Right ventricle myocardium inferior (tissue), 1 donor: ENCODE measurements at places on chromosomes 3 and 15.

GRCh38 chr3:62882676-62883200 is 7.5 kb upstream of the CADPS start:
- no peak for DNase-seq

DNA sequence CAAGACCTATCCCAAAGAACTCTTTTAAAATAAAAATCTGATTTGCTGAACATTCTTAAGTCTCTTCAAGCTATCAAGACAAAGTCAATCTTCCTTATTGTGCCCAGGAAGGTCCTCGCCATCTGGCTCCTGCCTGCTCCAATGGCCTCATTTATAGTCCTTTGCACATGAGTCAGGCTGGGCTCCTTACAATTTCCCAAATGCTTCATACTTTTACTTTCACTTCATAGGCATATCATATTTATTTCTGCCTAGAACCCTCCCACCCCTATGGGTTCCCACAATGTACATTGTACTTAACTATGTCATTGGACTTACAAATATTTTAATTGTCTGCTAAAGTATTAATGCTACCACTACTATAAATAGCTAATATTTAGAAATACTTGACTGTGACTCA is 9.1 kb downstream of the THRB start:
- DNase-seq, result no peak

- DNase-seq, result no peak
Observed at GRCh38 chr3:76495216-76495615, 544.7 kb upstream of the ROBO2 start.

- DNase-seq, result peak; percentile 84
Observed at GRCh38 chr15:88982304-88982945, 69.2 kb upstream of the MFGE8 start.

DNA sequence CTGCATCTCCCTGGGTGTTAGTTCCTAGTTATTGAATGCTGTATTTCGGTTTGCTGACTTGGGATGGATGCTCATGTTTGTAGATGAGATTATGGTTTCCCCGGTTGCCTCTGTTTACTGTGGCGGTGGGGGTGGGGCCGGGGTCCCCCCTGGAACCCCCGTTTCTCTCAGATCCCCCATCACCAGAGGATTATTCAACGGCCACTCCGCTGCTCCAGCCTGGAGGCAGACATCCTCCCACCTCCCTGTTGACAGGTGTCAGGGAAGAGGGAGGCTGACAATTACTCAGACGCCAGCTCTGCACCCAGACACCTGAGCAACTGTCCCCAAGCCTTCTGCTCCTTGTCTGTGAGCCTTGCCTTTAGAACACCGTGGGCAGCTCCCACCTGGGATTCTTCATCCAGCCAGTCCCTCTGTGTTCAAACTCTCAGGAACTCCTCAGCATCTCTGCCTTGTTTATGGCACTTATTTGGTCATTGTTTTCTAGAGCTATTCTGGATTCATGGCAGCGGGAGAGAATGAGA is 95.9 kb upstream of the PRR20G start:
- no peak for DNase-seq

DNA sequence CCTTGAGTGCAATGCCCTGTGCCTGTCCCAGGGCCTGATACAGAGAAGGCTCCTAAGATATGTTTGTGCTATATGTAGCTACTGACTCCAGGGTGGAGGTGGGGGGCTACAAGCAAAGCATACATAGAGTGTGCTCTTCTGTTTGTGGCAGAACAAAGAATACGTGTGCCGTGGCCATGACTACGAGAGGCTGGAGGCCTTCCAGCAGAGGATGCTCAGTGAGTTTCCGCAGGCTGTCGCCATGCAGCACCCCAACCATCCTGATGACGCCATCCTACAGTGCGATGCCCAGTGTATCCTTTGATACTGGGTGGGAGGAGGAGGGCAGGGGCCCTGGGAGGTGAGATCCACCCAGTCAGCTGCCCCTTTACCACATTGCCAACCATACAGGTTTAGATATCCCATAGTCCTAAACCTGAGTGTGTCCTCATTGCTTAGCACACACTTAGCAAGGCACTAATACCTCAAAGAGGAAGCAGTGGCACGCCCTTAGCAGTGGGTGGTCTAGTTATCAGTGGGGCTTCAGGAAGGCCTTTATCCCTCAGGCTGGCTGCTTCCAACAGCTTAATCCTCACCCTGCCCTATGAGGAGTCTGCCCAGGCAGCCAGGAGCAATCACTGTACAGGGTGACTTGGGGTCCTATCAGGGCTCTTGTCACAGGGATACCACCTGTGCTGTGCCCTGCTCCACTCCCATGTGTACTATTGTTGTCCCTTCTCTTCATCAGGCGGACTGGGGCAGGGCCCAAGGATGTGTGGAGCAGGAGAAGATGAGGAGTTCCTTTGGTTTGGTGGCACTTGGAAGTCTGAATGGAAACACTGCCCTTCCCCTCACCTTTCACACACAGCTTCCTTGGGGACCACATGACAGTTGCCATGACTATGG is 30.1 kb upstream of the MANF start:
- DNase-seq, result no peak

DNA sequence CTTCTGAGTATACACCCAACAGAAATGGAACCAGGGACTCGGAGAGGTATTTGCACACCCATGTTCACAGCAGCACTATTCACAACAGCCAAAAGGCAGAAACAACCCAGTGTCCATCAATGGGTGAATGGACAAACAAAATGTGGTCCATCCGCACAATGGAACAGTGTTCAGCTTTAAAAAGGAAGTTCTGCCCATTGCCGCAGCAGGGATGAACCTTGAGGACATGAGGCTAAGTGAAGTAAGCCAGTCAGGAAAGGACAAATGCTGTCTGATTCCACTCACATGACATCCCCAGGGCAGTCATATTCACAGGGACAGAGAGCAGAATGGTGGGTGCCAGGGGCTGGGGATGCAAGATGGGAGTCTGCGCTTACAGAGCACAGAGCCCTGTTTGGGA is 7.5 kb downstream of the IQSEC1 start:
- DNase-seq, result no peak

DNA sequence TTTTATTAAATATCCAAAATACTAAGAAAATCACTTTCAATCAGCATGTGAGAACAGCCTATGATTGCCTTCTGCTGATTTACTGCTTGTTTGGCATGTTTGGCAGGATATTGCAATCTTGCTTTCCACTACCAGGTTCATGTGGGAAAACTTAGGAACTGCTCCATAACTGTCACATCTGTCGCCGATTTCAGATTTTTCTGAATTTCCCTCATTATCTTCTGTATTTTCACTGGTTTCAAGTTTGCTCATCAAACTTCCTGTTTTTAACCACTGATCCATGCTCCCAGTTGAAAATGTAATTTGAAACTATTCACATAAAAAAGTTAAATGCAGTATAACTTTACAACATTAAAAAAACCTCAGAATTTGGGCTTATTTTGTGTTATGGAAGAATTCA is 93.0 kb downstream of the NFKBIZ start:
- DNase-seq, result no peak

- DNase-seq, result no peak
Observed at GRCh38 chr3:48938156-48938555, 19.5 kb downstream of the ARIH2 start.

DNA sequence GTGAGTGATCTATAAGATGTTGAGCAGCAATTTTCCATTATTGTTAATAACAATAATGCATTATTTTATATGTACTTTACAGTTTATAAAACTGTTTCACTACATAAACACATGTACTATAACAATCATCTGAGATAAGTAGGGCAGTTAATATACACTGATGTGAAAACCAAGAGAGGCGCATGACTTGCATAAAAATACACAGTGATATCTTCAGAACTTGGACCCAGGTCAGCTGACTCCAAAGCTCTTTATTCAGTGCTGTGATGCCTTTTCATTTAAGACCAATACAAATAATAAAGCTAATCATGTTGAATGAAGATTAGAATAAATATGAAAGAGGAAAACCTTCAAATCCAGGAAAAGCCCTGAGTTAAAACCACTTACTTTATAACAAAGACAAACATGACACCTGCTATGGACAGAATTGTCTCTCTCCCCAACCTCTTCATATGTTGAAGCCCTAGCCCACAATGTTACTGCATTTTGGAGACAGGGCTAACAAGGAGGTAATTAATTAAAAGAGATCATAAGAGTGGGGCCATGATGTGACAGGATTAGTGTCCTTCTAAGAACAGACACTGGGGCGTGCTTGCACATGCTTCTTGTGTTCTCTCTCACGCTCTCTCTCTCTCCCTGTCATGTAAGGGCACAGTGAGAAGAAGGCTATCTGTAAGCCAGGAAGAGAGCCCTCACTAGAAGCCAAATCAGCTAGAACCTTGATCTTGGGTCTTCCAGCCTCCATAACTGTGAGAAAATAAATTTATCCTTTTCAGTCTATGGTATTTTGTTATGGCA is 55.8 kb upstream of the TSPAN3 start:
- DNase-seq, result no peak

DNA sequence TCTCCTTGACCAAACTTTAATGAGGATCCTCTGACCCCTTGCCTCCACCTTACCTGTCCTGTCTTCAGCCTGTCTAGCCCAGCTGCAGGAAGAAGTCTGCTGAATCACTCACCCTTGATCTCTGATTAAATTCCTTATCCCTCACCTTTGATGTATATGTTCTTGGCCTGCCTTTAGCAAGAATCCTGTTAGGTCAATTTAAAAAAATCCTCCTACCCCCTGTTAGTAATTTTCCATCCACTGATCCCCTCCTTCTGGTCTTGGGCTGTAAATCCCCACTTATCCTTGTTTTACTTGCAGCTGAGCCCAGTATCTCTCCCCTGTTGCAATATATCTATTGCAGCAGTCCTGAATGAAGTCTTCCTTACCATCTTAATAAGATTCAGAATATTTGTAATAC is 39.0 kb downstream of the MYH15 start:
- no peak for DNase-seq

DNA sequence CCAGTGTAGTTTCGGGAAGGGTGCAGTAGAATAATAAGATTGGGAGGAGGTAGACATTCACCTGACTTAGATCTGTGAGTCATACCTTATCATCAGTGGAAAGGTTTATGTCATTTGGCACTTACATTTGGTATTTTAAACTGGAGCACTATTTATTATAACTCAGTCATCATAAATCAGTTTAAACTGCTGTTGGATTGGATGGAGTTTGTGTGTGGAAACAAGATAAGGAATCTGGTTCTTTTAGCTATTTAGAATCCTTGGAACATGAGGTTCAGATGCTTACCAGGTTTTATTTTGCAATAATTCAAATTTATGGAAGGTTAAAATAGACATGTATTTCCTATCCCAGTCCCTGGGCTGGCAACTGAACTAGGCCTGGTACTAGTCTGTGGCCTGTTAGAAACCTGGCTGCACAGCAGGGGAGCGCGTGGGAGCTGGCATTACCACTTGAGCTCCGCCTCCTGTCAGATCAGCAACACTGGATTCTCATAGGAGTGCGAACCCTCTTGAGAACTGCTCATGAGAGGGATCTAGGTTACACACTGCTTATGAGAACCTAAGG is 34.5 kb downstream of the ZFAND6 start:
- no peak for DNase-seq

GRCh38 chr15:88894819-88895767 is at the start of gene HAPLN3:
TSS of gene HAPLN3 (minus strand) at chr15:88895544. CDS start at chr15:88887298, 8,246 bp downstream.
- DNase-seq, result no peak

DNA sequence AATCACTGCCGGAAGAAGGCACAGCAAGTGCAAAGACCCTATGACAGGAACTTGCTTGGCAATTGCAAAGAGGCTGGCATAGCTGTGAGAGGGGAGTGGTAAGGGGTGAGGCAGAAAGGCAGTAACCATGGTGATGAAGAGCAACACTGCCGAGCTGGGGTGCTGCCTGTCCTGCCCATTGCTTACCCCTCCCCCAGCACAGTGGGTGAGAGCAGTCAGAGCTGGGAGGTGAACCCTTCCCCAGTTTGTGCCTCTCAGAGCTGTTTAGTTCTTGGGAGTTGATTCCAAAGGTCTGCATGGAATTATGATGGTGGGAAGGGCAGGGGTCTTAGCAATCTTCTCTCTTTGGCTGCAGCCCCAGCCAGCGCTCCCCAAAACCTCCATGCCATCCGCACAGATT is 8.8 kb downstream of the TYRO3 start:
- no peak for DNase-seq

DNA sequence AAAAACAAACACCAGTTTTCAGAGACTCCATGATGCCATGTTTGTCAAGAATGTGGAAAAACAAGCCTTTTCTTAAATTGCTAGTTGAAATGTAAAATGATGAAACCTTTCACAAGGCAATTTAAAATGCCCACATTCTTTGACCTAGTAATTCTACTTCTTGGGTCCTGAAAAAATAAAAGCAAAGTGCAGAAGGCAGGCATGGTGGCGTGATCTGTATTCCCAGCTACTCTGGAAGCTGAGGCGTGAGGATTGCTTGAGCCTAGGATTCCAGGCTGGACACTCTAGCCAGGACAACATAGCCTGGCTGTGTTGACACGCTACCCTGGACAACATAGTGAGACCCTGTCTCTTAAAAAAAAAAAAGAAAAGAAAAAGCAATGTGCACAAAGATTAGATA is 4.3 kb upstream of the MORF4L1 start:
- DNase-seq, result no peak

DNA sequence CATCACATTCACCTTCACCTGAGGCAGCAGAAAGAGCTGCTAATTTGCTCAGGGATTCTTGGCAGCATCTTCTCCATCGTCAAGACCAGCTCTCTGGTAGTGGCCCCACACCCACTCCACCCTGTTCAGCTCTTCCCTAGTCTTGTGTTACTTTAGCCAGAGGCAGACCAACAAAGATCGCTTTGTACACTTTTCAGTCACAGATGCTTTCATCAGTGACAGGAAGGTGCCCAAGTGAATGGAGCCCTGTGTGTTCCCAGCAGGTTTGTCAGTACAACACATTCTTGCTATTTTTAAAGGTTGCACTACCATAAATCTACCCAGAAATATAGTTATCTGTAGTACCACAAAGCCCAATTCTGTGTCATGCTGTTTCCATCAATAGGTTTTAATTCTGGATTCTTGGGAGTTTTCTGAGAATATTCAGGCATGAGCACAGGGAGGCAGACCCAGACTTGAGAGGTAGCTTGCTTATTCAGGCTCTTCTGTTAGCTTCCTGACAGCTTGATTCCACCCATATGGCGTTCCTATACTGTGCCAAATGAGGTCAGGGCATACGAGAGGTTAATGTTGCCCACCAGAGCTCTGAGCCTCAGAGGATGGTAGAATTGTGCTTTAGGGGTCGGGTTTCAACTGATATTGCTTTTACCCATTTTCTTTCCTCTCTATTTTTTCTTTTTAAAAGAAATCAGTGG is 109.8 kb upstream of the MANF start:
- DNase-seq, result no peak

GRCh38 chr3:16051691-16052090 is 122.8 kb upstream of the GALNT15 start:
- no peak for DNase-seq

DNA sequence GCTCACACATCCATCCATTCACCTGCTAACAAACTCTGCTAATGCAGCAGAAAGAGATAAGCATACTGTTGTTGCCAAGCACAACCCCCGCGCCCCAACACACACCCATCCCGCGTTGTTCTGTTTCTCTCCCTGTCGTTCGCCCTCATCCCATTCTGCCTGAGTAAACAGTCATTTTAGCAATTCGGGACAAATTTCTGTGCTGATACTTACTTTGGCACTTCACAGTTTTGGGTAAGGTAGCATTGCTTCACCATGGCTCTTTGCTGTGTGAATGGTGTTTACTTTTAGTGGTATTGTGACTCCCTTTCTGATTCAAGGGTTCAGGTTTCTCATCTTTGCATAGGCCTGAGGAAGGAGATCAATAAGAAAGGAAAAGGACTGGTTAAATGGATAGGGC is 149.7 kb downstream of the AKAP13 start:
- no peak for DNase-seq

GRCh38 chr15:80822676-80823075 is 43.5 kb downstream of the CEMIP start:
- DNase-seq, result no peak

GRCh38 chr3:64985072-64985471 is 297.3 kb upstream of the ADAMTS9 start:
- no peak for DNase-seq
